ENCODE measurements at places on chromosomes 4 and X.

DNA sequence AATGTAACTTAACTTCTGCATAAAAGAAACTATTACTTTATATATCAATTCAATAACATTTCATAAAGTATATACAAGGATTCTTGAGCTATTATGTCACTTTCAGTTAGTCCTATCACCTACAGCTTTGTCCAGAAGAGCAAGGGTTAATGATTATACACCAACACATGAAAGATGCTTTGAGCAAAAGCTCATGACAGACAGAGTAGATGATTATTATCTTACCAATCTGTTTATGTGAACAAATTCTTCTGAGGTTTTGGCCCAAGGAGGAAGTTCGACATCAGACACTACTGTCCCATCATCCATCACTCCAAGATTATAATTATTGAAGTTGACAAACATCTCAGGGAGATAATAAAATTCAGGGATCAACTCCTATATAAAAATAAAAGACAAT is 166.7 kb upstream of the MAB21L2 start:
- no peak for DNase-seq

DNA sequence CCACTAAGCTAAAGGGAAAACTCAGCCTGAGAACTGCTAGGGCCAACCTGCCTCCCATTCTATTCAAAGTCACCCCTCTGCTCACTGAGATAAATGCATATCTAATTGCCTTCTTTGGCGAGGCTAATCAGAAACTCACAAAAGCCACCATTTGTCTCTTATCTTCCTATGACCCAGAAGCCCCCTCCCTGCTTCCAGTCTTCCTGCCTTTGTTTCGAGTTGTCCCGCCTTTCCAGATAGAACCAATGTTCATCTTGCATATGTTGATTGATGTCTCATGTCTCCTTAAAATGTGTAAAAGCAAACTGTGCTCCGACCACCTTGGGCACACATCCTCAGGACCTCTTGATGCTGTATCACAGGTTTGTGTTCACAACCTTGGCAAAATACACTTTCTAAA is 459.8 kb downstream of the FSTL5 start:
- no peak for DNase-seq

- DNase-seq = no peak
These were observed 5.0 kb downstream of the AFM start for GRCh38 chr4:73486497-73486896.

DNA sequence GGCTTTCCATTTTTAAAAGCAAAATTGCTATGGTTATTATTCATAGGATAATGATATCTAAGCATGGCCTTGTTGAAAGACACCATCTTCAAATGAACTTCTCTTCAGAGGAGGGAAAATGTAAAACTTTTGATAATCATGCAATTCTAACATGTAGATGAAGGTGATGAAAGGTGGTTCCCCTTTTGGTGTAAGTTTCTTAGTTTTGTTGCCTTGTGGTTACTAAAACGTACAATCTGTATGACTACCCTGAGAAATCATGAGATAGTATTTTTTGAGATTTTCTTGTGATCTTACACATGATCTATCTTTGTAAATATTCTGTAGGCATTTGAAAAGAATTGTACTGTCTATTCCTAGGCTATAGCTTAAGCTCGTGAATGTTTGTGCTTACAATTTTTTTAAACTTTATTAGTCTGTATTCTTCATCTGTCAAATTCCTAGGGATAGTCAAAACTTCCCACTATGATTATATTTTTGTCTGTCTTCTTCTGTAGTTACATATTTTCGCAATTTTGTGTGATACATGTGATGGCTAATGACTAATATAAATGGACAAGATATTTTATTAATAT is 47.5 kb downstream of the PTPN13 start:
- DNase-seq = no peak

DNA sequence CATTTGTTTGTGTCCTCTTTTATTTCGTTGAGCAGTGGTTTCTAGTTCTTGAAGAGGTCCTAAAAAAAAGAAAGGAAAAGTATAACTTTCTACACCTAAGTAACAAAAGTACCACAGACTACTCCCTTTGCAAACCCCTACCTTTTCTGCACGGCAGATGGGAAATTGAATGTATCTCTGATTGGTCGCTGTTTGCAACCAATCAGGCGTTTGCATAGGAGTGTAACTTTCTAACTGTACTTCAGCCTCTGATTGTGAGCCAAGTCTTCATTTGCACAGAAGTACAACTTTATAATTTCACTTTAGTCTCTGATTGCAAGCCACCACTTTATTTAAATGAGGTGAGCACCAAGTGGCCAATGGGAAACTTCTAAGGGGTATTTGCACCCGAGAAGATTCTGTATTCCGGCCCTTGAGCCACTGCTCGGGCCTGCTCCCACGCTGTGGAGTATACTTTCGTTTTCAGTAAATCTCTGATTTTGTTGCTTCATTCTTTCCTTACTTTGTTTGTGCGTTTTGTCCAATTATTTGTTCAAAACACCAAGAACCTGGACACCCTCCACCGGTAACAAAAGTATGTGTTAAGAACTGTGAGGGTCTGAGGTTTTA is 40.3 kb upstream of the FHL1 start:
- no peak for DNase-seq

- DNase-seq = no peak
These were observed 111.7 kb downstream of the CDKL5 start for GRCh38 chrX:18537068-18537467.

DNA sequence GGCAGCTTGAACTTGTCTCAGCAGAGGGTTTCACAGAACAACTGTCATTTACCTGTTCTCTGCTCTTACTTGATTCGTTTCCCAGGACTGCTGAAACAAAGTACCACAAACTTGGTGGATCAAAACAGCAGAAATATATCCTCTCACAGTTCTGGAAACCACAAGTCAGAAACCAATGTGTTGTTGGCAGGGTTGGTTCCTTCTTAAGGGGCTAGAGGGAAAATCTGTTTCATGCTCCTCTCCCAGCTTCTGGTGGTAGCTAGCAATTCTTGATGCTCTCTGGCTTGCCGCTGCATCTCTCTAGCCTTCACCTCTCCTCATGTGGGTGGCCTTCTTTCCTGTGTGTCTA is 4.7 kb downstream of the TLR8 start:
- no peak for DNase-seq

DNA sequence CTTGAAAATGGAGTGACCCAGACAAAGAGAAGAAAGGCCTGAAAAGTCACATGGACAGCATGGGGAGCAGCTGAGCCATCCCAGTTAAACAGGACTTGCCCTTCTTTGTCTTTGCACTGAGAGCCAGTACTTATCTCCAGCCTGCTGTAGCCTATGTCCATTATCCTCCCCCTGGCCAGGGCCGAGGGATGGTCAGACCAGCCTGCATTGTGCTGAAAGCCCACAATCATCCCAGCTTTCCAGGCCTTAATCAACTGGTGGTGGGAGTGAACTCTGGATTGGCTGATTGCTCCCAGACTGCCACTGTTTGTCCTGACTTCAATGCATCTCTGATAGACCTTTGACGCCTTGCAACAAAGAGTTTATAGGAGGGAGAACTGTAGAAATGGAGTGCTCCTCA is 453.1 kb downstream of the EPHA5 start:
- no peak for DNase-seq

GRCh38 chr4:1374706-1375045 is 27.7 kb downstream of the UVSSA start:
- no peak for DNase-seq

DNA sequence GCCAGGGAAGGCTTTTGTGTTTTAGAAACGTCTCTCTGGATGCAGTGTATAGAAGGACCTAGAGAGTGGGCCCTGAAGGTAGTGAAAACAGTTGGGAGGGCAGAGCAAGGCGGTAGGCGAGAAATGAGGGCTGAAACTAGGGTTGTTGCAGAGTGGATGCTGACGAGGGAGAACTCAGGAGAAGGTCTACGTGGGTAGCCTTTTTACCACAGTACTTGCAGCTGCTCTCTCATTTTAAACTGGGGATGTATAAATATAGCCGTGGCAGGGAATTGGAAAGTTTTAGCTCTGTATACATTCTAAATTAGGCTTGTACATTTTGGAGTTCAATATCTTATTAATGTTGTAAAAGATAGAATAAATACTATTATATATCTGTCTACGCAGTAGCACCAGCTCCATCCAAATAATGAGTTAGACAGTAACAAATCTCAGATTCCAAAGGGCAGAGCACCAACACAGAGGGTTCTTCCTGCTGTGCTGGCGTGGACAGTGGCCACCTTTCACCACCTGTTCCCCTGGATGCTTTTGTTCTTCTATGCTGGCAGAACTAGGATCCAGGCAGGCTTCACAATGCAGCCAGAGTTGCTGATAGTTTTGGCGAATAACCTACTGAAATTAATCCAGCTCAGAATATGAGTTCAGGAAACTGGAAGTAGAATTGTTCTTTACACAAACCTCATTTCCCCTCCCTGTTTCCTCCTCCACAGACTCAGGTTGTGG is 31.7 kb downstream of the CCNG2 start:
- no peak for DNase-seq

DNA sequence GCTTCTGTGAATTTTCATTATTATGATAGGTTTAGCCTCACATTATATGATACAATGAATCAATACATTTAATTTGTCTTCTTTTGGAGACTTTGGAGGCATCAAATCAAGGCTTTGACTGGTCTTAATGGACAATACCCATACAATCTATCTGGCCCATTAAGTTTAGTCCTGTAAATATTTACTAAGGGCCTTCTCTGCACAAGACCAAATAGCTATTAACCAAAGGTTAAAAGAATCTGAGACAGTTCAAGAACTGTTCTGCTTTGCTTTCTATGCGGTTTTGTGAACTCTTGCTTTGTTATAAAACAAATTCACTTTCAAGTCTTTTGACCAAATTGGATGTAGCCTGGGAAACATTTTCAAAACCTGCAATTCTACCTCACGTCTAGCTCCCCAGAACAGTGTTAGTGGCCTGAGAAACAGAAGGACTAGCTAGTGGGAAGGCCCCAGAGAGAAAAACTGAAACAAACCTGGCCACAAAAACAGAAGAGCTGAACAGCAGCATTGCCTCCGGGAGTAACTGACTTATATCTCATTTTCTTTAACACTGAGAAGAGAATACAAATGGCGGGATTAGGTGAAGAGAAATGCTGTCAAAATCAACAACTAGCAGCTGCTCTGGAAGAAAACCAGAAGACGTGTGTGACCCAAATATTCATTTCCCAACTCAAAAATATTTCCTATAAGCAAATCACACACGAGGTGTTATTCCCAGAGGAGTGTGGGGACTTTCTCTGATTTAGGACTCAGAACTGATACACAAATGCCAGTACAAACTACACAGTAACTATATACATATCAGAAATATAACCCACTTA is 548 bp downstream of the TLR1 start:
- DNase-seq = no peak

DNA sequence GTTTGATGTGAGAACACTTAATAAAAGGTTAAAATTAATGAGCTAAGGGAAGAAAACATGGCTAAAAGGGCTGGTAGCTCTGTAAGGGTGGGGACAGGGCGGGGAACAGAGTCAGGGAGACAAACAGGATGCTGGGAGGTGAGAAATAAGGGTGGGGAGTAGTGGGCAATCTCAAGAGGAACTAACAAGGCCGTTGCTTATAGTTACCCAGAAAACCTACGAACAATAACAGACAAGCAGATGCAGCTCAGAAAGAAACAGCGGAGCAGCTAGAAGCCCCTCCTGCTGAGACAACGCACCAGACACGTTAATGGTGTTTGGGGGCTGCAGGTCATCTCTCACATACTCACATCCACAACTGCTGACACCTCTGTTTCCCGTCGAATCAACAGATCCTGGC is 9.7 kb upstream of the KLF3 start:
- no peak for DNase-seq

- DNase-seq = no peak
These were observed 35.0 kb downstream of the DCX start for GRCh38 chrX:111376897-111377578.

DNA sequence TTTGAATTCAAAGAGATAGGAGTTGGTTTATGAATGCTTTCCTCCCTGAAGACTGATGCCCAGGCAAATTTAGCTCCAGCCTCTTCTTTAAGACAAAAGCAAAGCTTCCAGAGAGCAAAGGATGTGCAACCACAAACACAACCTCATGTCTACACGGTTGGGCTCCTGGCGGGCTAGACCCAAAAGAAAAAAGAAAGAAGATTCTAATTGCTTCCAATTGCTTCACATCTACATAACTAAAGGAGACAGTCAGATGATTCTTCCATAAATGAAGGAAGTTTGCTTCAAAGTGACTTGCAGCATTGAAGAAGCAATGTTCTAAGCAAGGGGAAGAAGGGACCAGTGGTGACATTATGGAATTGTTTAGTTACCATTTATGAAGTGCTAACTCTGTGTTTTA is 1603.0 kb upstream of the TENM3 start:
- no peak for DNase-seq

DNA sequence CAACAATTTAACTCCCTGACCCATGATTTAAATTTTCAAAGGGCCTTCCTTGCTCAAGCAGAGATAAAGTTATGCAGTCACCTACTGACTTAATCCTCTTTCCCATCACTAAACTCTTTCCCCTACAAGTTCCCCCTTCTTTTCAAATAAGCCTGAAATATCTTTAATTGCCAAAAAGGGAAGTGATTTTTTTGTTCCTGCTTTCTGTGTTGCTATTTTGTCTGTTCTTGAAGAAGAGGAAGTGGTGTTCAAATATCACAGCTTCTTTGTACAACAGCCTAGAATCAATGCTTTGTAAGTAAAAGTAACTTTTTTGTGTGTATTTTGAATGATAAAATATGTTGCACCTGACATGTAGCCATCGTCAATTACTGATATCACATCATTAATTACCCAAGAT is 595.9 kb downstream of the CENPC start:
- no peak for DNase-seq

GRCh38 chrX:110706446-110706845 is 89.2 kb downstream of the CHRDL1 start:
- no peak for DNase-seq

DNA sequence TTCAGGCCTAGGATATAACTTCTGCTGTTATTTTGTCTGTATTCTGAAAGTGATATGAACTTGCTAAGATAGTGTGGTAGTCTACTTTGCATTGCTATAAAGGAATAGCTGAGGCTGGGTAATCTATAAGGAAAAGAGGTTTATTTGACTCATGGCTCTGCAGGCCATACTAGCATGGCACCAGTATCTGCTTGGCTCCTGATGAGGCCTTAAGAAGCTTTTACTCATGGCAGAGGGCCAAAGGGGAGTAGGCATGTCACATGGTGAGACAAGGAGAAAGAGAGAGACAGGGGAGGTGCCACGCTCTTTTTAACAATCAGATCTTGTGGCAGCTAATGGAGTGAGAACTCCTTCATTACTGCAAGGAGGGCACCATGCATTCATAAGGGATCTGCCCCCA is 247.3 kb downstream of the GPAT3 start:
- no peak for DNase-seq

DNA sequence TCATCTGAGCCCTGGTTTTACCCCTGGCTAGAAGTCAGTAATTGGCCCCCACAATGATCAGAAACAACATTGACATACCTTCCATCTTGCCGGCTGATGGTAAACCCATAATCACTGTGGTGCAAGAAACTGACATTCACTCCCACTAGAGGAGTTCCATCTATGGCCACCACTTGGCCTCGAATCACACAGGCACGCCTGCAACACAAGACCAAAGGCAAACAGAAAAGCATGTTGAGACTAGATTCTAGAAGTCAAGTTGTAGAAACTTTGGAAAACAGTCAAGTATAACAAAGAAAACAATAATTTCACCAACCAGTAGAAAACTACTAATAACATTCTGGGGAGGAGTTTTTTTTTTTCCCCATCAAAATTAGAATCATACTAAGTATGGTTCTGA is 183.4 kb downstream of the SH2D1A start:
- no peak for DNase-seq

GRCh38 chr4:145774473-145774872 is 94.5 kb downstream of the C4orf51 start:
- DNase-seq = no peak

- DNase-seq = no peak
These were observed 112.6 kb downstream of the GLRA2 start for GRCh38 chrX:14641681-14642655.
